ENCODE measurements at places on chromosomes 12 and 14. TPM values are rescaled to one million over a fixed set of nuclear protein-coding genes. Genes with fewer than 3 reads are reported as not detected.

The ANG gene
- 3.8 TPM for total RNA-seq

The GDF3 gene
- not detected for total RNA-seq

The TRHDE gene
- 1.4 TPM for total RNA-seq

The OR4M1 gene
- not detected for total RNA-seq

DNA sequence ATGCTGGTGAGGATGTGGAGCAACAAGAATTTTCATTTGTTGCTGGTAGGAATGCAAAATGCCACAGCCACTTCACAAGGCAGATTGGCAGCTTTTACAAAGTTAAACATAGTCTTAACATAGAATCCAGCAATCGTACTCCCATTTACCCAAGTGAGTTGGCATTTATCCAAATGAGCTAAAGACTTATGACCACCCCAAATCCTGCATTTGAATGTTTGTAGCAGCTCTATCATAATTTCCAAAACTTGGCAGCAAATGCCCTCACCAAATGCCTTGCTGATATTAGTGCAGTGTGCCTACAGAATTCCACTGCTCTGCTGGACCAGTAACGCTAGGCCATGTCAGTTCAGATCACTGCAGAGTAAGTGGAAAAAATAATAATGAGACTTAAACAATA lies 120.7 kb upstream of the AMIGO2 start:
- no peaks in the 10 kb centered on the region for H3K4me1 ChIP-seq
- H3K36me3 ChIP-seq = no peaks in the 10 kb centered on the region
- H3K4me3 ChIP-seq = no peak overlapping the region
- DNase-seq = no peak

DNA sequence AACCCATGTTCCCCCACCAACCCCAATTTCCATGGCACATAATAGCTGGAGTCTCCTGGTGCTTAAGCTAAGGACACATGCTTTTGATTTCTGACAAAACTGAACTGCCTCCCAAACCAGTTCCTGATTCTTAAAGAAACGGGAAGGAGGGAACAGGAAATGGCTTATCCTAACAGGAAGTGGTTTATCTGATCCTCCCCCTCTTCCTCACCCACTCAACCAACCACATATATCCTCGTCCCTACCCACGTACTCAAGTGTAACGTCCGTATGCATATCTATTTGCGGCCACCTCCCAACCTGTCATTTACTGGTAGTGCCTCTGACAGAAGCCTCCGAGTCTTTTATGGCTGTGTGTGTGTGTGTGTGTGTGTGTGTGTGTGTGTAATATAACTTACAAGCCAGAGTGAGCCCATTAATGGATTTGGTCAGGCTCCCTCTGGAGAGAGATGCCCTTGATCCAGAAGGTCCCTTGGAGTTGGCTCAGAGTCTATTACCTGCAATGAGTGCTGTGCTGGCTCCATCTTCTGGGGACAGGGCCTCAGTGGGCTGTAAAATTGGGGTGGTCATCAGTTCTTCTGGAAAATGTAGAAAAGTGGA lies 7.7 kb downstream of the DAZAP2 start:
- H3K36me3 ChIP-seq = peaks cover 16% of the 10 kb centered on the region
- no peaks in the 10 kb centered on the region for H3K27me3 ChIP-seq
- no peak for DNase-seq
- H3K27ac ChIP-seq = peak overlapping the region; percentile 53

- DNase-seq = no peak
- H3K4me3 ChIP-seq = no peak overlapping the region
- no peaks in the 10 kb centered on the region for H3K27me3 ChIP-seq
- no peaks in the 10 kb centered on the region for H3K4me1 ChIP-seq
- H3K36me3 ChIP-seq = peaks cover 9% of the 10 kb centered on the region
- H3K27ac ChIP-seq = no peak overlapping the region
These were observed 16.9 kb upstream of the STON2 start for GRCh38 chr14:81416981-81417380.

- no peak overlapping the region for H3K27ac ChIP-seq
- H3K4me3 ChIP-seq = no peak overlapping the region
- no peaks in the 10 kb centered on the region for H3K36me3 ChIP-seq
These were observed 127.9 kb downstream of the PTCSC3 start for GRCh38 chr14:36048667-36049066.

DNA sequence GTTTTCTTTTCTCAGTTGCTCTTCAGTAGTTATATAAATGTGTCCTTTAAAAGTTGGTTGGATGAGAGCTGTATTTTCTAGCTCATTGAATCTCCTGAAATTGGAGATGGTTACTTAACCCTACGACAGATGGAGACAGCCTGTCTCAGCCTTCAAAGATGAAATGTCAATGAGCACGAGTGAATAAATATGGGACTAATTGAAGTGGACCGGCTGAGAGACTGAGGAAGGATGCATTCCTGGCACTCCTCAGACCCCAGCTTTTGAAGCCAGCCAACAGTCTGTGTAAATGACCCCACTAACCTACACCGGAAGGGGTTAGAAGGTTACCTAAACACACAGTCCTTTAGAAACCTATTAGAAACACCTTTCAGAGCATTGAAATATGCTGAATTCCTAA lies 46.6 kb downstream of the PDZRN4 start:
- H3K4me1 ChIP-seq = peaks cover 23% of the 10 kb centered on the region
- no peak overlapping the region for H3K4me3 ChIP-seq
- no peak for DNase-seq

- H3K27ac ChIP-seq = peak overlapping the region; percentile 99
- no peak for DNase-seq
- H3K4me1 ChIP-seq = peaks cover 41% of the 10 kb centered on the region
- no peaks in the 10 kb centered on the region for H3K27me3 ChIP-seq
These were observed 539 bp downstream of the PSME2 start for GRCh38 chr14:24145690-24146452.
